ENCODE measurements at places on chromosomes 7 and 10.

DNA sequence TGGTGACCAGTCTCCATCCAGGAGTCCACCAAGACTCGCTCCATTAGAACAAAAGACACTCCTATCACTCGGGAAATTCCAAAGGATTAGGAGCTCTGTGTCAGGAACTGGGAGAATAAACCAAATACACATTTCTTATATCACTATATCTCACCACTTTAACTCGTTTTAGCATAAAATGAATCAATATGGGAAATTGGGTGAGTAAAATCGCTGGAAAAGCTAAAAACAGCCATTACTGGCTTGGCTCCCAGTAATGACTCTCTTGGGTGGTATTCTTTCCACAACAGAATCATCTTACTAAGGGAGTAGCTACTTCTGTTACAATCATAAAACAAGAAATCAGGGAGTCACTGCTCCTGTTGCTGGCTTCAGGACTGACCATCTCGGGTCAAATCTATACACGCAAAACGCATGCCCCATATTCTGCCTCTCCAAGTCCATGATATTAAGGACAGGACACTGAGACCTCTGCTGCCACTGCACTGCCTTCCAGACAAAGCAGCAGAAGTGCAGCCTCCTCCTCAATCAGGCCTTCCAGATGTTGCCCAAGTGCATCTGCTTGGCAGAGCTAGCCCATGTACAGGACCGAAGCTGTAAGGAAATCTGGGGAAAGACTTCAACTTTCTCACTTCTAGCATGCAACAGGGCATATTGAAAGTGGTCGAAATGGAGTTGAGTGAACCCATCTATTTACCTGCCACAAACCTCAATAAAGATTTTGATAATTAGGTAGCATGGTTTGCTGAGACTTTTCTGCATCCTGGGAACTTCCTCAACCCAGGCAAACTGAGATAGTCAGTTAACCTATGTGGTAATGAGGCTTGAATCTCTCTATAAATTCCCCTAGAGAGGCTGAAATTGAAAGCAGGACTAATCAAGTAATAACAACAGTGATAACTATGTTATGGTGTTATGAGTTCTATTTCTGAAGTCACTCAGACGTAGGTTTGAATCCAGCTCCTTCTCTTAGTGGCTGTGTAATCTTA lies 14.4 kb upstream of the PANK1 start:
- DNase-seq: peak; percentile 78

- DNase-seq: no peak
Observed at GRCh38 chr7:111678986-111679385, 116.7 kb upstream of the IMMP2L start.

- no peak for DNase-seq
Observed at GRCh38 chr7:92678291-92678920, 88.2 kb upstream of the FAM133B start.

DNA sequence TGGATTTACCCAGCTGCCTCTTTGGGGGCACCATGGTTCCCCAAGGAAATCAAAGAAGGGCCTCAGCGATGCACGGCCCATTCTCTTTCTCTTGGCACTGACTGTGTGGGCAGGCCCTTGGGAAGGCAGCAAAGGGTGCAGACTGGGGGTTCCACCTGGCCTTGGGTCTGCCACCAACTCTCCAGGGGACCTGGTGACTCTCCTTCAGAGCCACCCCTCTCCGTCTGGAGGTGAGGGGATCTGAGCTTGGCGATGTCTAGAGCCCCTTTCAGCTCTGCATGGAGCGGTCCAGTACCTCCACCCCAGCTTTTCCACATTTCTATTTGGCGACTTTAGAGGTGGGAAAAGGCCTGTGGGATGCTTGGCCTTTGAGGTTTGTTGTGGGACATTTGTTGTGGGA lies 69.1 kb downstream of the C10orf120 start:
- DNase-seq: no peak
